GDM1 (cell line): ENCODE measurements at places on chromosomes 16 and 17.

DNA sequence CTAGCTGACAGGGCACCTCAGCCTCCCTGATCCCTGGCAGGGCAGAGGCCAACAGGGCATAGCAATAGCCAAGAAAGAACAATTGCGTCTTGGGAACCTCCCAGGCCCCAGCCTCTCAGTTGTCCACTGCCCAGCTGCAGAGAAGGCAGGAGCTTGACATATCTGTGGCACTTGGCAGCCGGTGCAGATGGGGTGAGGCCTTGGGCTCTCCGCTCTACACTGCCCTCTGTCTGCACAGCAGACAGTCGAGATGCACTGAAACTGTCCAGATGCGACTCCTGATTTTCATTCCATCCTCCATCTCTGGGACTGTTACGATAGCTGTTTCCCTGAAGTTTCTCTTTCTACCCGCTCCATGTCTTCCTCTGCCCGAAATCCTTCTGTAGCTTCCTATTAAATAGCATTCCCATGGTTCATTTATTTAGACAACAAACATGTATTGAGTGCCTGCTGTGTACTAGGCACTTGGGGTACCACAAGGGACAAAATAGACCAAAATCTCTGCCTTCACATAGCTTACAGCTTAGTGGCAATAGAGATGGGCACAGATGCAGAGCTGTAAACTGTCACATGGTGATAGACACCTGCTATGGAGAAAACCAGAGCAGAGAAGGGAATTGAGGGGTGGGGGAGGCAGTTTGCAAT, 3.3 kb downstream of the POLR3E start:
- DNase-seq, result peak; percentile 29

GRCh38 chr16:23223368-23223767, 40.8 kb downstream of the SCNN1G start:
- DNase-seq, result no peak

DNA sequence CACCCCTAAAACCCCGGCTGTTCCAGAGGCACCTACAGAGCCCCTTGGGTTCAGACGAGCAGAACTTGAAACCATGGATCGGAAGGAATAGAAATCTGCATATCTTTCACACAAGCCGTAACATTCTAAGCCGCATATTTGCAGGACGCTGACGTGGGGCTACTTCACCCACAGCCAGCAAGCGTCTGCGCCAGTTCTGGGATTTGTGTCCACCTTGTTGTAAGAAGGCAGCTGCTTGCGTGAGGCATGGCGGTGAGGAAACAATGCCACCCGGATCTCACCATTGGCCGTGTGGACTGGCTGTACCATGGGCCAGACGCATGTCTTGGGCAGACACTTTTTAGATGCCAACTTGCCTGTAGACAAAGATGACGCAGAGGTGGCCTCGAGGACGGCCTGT, 34.5 kb downstream of the TNFRSF13B start:
- DNase-seq, result no peak

DNA sequence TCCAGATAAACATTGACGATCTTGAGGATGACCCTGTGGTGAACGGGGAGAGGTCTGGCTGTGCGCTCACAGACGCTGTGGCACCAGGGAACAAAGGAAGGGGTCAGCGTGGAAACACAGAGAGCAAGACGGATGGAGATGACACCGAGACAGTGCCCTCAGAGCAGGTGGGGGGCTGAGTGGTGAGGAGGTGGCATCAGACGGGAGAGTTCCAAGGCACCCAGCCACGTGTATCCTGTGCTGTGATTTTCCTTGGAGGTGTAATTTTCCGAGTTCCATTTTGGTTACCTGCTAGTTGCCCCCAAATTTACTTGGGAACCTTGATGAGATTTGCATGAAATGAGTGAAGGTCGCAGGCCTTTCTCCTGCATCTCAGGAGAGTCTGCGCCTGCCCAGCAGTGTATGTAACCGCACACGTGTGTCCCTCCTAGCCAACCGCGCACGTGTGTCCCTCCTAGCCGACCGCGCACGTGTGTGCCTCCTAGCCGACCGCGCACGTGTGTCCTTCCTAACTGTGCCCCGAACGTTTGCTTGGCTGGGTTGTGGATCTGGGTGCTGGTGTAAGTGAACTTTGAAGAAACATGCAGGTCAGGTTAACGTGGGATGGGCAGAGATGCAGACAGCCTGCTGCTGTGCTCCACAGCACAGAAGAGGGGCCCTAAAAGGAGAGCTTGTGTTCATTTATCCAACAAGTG, 10.1 kb downstream of the TCF25 start:
- no peak for DNase-seq

GRCh38 chr16:17606460-17606859, 135.7 kb upstream of the XYLT1 start:
- DNase-seq, result no peak

DNA sequence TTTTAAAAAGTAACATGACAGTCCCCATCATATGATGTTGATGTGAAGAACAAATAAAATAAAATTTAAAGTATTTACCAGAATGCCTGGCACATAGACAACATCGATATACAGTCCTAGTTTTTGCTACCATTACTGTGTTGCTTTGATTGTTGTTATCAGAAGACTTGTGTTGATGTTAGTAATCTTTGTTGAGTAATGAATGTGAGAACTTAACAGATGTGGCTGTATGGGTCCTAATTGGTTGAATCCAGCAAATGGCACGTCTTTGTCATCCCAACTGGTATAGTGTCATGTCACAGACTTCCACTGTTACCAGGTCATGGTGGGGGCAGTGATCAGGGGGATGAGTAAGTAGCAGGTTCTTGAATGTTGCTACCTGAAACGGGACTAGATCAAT, 1151.4 kb upstream of the CDH8 start:
- DNase-seq, result no peak

DNA sequence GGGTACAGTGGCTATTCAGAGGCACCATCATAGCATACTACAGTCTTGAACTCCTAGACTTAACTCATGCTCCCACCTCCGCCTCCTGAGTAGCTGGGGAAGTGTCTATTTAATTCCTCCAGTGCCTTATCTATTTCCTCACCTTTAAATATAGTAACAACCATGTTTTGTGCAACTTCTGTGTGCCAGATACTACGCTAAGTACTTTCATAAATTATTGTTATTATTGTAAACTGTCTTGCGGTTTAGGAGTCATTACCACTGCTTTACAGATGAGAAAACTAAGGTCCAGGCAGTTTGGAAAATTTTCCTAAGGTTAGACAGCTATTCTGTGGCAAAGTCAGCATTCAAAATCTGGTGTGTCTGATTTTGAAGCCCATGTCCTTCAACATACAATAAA, 359.1 kb upstream of the XYLT1 start:
- no peak for DNase-seq

DNA sequence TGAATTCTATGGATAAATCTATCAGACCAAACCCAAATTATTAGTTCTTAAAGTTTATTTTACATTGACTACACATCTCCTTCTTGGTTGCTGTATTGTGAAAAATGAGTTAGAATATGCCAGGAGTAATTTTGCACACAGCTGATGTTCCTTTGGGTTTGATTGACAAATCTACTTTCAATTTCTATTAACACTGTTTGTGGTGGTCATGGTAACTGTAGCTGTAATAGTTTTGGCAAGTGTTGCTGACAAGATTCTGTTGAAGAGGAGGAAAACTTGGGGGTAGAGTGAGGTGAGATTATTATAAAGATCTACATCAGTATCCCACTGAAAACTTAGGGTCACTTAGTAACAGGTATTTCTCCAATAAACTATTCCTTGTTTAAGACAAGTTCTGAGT, 30.3 kb downstream of the MRTFB start:
- no peak for DNase-seq

DNA sequence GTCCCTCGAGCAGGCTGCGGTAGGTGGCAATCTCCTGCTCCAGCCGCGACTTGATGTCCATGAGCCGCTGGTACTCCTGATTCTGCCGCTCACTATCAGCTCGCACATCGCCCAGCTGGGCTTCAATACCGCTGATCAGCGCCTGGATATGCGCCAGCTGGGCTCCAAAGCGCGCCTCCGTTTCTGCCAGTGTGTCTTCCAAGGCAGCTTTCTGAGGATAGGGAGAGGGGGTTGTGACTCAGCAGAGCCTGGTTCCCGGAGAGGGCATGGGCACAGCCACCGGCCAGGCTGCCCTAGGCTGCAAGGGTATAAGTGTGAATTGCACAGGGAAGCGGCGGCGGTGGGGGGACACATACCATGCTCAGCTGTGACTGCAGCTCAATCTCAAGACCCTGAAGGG, 4.3 kb downstream of the KRT19 start:
- no peak for DNase-seq

DNA sequence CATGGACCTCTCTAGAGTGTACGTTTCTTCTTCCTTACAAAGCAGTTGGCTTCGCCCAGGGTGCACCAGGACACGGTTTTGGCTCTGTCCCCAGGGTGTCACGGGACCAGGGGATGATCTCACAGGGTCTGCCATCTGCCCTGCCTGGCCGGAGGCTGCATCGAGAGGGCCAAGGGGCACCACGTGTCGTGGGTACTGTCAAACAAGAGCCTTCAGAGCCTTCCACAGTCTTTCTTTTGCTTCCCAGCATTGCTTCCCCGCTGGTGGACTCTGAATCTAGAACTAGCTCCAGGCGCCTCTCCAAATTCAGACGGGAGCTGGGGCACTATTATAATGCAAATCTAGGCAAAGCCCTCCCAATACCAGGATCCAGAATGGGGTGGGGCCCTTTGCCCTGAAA, 47.9 kb downstream of the MAPT start:
- no peak for DNase-seq

GRCh38 chr17:607361-608147, 107.1 kb downstream of the VPS53 start:
- DNase-seq, result no peak

GRCh38 chr16:23597003-23597756, 1.1 kb upstream of the NDUFAB1 start:
- no peak for DNase-seq

DNA sequence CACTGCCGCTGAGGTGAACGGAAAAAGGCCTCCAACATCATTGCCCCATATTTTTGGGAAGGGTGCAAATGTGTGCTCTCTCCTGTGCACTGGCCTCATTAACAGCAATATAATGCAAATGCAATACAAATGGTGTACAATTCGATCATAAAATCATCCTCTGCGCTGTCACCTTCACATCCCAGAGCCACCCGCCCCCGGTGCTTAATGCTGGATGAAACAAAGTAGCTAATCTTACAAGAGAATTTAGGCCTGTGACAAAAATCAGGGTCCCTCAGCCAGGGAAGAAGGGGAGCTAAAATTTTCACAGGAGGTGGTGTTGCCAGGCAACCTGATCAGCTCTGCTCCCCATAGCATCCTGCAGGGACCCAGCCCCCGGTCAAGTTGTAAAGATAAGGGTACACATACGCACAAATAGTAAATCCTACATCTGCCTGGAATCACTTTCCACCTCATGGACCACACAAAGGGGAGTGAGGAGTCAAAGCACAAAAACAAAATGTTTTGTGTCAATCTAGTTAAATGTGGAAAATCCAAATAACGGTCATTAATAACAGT, 3.0 kb downstream of the TBC1D16 start:
- DNase-seq, result no peak
